ENCODE measurements at places on chromosomes 12 and 14. TPM values are rescaled to one million over a fixed set of nuclear protein-coding genes. Genes with fewer than 3 reads are reported as not detected.

GRCh38 chr14:89226801-89227495 lies 190.1 kb downstream of the FOXN3 start:
- H3K4me1 ChIP-seq = peaks cover 37% of the 10 kb centered on the region
- no peak overlapping the region for H3K4me3 ChIP-seq
- H3K27me3 ChIP-seq = no peaks in the 10 kb centered on the region
- DNase-seq = no peak
- H3K36me3 ChIP-seq = no peaks in the 10 kb centered on the region

DNA sequence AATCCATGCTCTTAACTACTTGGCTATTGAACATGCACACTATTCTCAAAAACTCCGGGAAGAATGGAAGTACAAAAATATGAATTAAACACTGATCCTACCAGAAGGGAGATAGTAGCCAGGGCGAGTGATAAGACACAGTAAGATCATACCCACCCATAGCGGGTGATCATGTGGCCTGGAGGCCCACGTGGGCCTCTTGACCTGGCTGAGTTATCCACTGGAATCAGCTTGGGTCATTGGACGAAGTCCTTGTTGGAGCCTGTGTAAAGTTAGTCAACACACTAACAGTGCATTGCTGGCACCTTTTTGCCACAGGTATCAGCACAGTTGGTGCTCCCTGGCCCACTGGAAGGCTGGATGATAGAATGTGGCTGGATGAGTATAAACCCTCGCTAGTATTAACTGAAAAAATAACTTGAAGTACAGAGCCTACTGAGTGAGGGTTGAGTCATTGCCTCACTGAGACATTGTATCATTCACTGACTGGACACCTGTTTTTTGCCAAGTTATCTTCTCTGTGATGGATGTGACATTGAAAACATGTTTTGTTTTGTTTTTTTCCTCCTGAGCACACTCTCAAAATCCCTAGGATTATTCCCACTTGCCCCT lies 149.2 kb upstream of the FUT8 start:
- no peak overlapping the region for H3K27ac ChIP-seq
- H3K4me1 ChIP-seq = peaks cover 3% of the 10 kb centered on the region
- H3K4me3 ChIP-seq = no peak overlapping the region

- peak overlapping the region; percentile 96 for H3K27ac ChIP-seq
- peaks cover 21% of the 10 kb centered on the region for H3K4me1 ChIP-seq
- H3K27me3 ChIP-seq = peaks cover under 1% of the 10 kb centered on the region
Observed at GRCh38 chr12:6229224-6230218, 29.3 kb downstream of the CD9 start.

VRTN gene
- not detected for total RNA-seq

TAS2R46 gene
- total RNA-seq = 2.2 TPM

RTL1 gene
- not detected for total RNA-seq

Measured in T-helper 17 cell (primary cell).